ENCODE measurements at places on chromosomes 13 and 19. TPM values are rescaled to one million over a fixed set of nuclear protein-coding genes. Genes with fewer than 3 reads are reported as not detected.

Gene ZNF443
- 0.87 TPM for total RNA-seq

Gene AKT1S1
- 68.1 TPM for total RNA-seq

Gene NANOS3
- 2.1 TPM for total RNA-seq

Gene TLE6
- total RNA-seq = 6.8 TPM

Gene HCST
- total RNA-seq = 0.29 TPM

Gene SHISA7
- total RNA-seq = not detected
